ENCODE measurements at places on chromosomes 16 and 17. TPM values are rescaled to one million over a fixed set of nuclear protein-coding genes. Genes with fewer than 3 reads are reported as not detected.

BLMH gene
- 46.0 TPM for total RNA-seq

GDPD1 gene
- total RNA-seq: 0.39 TPM

C17orf100 gene
- total RNA-seq: 2.9 TPM

NOXO1 gene
- total RNA-seq: 0.38 TPM

IGF2BP1 gene
- 80.4 TPM for total RNA-seq

SLC6A2 gene
- not detected for total RNA-seq

RGS11 gene
- total RNA-seq: 3.4 TPM

PRRT2 gene
- 0.28 TPM for total RNA-seq

SDK2 gene
- 1.6 TPM for total RNA-seq

PRSS8 gene
- total RNA-seq: 1.1 TPM

HOXB1 gene
- total RNA-seq: not detected

C16orf86 gene
- total RNA-seq: not detected

KRT33A gene
- total RNA-seq: not detected

APOH gene
- 3.8 TPM for total RNA-seq

FOXF1 gene
- total RNA-seq: not detected

IFT20 gene
- total RNA-seq: 53.9 TPM

WNT9B gene
- total RNA-seq: not detected

HSD17B1 gene
- 1.8 TPM for total RNA-seq

Measured in A549 treated with Mapracorat at 1 μM for 4 hours (cell line).